ENCODE measurements at places on chromosomes 3 and 15.

DNA sequence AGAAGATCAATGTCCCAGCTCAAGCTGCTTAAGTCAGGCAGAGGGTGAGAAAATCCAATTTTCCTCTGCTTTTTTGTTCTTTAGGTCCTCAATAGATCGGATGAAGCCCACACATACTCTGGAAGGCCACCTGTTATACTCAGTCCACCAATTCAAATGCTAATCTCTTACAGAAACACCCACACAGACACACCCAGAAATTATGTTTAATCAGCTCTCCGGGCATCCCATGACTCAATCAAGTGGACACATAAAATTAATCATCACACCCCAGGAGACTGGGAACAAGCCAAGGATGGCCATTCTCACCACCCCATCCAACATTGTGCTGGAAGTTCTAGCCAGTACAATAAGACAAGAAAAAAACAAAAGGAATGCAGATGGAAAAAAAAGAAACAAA lies 67.8 kb upstream of the SLC24A5 start:
- no peak for DNase-seq

DNA sequence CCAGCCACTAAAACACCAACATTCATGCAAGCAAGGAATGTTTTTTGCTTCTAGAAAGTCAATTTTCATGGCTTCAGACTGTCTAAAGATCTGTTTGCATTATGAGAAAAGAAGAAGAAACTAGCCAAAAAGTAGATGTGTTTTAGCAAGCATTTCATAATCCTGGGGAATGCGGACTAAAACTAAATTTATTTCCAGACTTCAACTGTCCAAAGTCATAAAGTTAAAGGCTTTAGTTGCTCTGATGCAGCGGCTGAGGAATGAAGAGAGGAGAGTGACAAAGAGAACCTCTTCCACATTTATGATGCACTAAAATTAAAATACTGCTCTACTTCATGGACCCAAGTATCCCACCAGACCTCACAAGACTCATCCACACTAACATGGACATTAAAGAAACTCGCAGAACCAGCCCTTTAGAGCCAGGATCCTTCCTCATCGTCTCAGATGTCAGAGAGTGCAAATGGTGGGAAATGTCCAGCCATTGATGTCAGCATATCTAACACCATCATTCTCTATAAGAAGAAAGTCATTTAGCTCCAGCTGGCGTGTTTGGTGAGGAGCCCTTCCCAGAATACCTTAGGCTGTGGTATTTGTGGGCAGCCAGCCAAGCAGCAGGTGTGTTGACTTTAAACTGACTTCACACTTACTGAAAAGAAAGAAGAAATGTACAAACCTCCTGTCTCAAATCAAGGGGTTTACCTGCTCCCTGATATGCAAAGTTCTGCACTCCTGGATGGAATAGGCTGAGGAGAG lies 17.4 kb downstream of the FYCO1 start:
- peak; percentile 19 for DNase-seq

GRCh38 chr3:184335661-184336546 lies 1.5 kb upstream of the FAM131A start:
- DNase-seq = peak; percentile 66

DNA sequence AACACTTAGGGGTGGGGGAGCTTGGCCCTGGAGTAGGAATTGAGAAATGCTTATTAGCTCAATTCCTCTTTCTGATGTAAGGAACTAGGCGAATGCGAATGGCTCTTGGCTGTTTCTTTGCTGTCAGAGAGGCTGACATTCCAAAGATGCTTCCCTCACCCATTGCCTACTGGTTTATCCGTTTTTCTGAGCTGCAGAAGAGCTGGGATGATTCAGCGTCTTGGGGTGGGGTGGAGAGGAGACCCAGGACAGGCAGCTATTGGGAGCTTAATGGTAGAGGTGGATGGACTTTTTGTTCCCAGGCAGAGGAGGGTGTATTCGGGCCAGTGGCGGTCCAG lies 9.8 kb downstream of the PLEKHO2 start:
- no peak for DNase-seq

- DNase-seq = no peak
These were observed 3.0 kb downstream of the MAPK6 start for GRCh38 chr15:52021892-52022540.

- DNase-seq = no peak
These were observed 6.3 kb upstream of the CCR4 start for GRCh38 chr3:32945136-32945535.

GRCh38 chr3:104360038-104360437 lies 1006.7 kb upstream of the ALCAM start:
- no peak for DNase-seq

GRCh38 chr3:114370537-114371174 lies 76.8 kb downstream of the TIGIT start:
- DNase-seq = no peak
